ENCODE measurements at places on chromosomes 4 and X.

DNA sequence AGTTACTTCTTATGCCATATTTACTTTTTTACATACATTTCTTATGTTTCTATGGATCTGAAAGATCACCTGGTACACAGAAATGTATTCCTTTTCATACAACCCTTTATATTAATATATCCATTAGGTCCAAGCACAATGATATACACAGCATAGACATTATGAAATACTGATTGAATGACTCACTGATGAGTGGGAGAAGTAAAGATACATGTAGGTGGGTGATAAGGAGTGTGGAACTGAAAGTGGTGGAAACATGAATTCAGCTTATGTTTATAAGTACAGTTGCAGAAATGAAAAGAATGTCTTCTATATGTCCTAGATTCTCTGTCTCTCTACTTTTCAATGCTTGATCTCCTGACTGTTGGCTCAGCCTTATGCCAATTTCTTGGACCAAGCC is 87.9 kb downstream of the YIPF7 start:
- DNase-seq, result no peak

DNA sequence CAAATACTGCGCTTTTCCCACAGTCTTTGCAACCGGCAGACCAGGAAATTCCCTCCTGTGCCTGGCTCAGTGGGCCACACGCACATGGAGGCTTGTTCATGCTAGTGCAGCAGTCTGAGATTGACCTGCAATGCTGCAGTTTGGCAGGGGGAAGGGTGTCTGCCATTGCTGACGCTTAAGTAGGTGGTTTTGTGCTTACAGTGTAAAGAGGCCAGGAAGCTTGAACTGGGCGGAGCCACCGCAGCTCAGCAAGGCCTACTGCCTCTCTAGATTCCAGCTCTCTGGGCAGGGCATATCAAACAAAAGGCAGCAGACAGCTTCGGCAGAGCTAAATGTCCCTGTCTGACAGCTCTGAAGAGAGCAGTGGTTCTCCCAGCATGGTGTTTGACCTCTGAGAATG is 390.5 kb upstream of the TECRL start:
- DNase-seq, result no peak

- no peak for DNase-seq
These were observed 237.0 kb downstream of the SCFD2 start for GRCh38 chr4:53128706-53129357.

- no peak for DNase-seq
These were observed 1.6 kb downstream of the PPP3CA start for GRCh38 chr4:101345596-101346350.

DNA sequence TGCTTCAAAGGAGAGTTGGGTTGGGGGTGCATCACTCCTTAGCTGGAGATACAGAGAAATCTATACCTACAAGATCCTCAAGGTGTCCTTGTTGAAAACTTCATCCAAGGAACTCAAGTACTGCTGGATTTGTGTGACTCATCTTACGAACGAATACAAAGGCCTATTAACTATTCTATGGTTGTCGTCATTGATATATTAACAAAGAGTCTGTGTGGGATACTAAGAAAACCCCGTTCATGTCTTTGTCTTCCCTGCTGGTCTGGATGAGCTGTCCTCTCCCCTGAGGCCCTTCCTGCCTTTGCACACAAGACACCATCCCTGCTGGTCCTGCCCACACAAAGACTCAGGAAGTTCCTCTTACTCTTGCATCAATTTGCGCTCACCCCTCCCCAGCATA is 54.9 kb upstream of the IRF2 start:
- peak; percentile 88 for DNase-seq

DNA sequence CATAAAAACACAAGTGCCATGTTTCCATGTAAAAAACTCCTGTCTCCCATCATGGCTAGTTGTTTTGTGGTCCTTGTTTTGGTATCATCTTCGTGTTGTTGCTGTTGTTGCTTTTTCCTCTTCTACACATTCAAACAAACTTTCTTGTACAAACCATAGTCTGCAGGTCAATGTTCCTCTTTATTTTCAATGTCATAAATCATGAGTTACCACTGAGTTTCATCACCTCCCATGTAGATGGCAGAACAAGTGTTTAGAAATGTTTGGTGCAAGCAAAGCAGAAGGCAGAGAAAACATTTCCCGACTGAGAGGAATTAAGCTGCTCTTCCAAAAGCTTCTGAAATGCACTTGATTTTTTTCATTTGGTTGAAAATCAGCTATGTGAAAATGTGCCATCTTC is 166.0 kb downstream of the ANTXR2 start:
- peak; percentile 60 for DNase-seq

GRCh38 chrX:135389717-135390116 is 32.0 kb upstream of the SMIM10L2A start:
- no peak for DNase-seq

DNA sequence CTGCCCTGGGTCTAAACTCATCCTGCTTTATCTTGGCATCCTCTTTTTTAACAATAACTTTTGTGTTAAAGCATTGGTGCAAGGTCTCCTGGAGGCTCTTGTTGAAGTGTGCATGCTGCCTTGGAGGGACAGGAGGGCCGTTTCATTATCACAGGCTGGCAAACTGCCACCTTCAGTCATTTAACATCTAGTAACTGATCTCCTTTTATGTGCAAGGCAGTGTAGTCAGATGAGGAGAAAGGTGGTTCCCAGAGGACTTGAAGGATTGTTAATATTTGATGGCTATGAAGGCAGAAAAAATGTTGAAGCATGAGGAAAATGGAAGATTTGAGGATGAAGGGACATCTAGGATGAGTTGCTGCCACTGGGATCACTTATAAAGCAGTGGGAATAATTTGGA is 439.4 kb downstream of the RAPGEF2 start:
- no peak for DNase-seq

- DNase-seq, result no peak
These were observed 511.4 kb upstream of the ARX start for GRCh38 chrX:25527156-25527555.

GRCh38 chr4:172543249-172543648 is 625.4 kb upstream of the GALNT7 start:
- DNase-seq, result no peak

DNA sequence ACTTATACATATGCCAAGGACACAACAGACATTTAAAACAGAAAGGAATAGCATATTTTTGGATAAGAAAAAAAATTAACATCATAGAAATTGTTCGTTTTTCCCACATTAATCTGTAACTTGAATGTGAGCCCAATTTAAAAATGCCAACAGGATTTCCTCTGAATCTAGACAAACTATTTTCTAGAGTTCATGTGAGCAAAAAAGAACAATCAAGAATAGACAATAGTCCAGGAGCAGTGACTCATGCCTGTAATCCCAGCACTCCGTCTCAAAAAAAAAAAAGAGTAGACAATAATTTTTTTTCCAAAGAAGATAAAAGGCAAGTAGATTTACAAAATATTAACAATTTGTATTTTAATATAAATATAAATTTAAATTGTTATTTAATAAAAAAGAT is 73.7 kb upstream of the DUSP21 start:
- DNase-seq, result no peak

GRCh38 chr4:14878681-14879080 is 123.6 kb upstream of the CPEB2 start:
- DNase-seq, result no peak

- no peak for DNase-seq
These were observed 732 bp upstream of the ADRA2C start for GRCh38 chr4:3765271-3766035.

GRCh38 chrX:16633754-16634153 is 16.2 kb upstream of the S100G start:
- DNase-seq, result no peak

GRCh38 chr4:127822430-127822829 is 40.3 kb downstream of the HSPA4L start:
- DNase-seq, result no peak

DNA sequence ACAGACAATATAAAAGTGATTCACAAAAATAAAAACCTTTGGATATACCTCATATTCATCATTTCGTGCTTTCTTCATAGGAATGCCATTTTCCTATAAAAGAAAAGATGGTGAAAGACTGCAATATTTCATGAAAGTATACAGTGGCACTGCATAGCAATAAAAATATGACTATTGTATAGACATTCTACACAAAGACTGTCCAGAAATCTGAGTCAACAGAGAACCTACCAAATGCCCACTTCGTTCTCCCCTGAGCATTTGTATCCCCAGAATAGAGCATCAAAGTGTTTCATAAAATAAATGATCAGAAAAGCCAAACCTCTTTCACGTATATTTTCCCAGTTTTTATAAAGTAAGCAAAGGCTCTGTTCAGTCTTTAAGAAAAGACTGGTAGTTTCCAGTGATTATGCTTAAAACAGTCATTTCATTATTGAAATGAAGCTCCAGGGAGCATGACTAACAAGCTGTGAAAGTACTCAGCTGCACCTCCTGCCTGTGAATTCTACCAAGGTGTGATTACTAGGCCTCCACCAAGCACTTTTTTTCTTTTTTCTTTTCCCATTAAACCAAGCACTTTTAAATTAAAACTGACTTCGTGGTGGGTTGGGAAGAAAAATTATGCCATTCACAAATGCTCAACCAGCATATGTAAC is 20.2 kb downstream of the PPA2 start:
- no peak for DNase-seq

DNA sequence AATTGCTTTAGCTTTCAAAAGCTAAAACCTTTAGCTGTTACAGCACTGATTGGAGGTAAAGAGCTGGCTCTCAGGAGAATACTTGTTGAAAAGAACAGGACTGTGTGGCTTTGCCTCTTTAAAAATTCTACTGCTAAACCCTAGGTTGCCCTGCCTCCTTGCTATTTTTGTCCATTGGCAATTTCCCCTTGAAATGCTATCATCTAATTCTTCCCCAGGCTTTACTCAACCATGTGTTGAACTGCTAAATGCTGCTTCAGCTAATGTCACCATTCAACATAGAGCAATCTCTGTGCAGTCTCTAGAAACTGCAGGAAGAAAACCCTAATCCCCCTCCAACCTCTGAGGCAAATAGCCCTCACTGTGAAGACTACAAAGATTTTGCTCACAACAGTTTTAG is 203.7 kb upstream of the ARX start:
- DNase-seq, result no peak

GRCh38 chr4:73613130-73613529 is 7.1 kb downstream of the RASSF6 start:
- DNase-seq, result no peak

- no peak for DNase-seq
These were observed 893 bp upstream of the GAB3 start for GRCh38 chrX:154751669-154752271.

DNA sequence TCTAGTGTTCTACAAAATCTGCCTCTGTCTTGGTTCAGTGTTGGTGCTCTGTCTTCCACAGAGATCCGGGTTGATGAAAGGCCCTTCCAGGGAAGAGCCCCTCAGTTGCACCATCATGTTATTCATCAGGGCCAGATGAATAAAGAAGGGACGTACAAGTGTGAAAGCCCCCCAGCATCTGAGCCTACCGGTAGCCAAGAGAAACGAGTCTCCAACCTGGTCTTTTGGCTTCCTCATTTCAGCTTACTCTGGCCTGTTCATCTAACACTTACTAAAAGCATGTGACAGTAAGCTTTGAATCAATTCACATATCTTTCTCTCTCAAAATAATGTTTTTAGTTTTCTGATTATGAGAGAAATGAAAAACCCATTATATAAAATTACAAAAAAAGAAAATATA is 19.2 kb downstream of the MEPE start:
- DNase-seq, result no peak
